ENCODE measurements at places on chromosomes 7 and 10.

- DNase-seq = no peak
These were observed 47.6 kb downstream of the ICA1 start for GRCh38 chr7:8214244-8214824.

- DNase-seq = no peak
These were observed 251.4 kb upstream of the HABP2 start for GRCh38 chr10:113301342-113301984.

DNA sequence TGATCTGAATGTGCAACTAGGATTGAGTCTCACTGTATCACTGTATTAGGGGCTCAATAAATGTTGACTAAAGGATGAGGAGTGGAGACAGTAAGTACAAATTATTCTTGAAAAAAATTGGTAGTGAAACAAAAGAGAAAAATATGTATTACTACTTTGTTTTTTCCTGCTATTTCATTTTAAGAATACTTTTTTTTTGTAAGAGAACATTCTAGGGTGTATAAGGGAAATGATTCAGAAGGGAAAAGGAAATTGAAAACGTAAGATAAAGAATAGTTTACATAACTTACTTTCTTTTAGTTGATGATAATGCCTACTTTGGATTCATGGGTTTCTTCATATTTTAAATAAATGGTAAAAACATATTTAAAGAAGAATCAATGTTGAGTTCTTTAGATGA lies 9.6 kb downstream of the CAPZA2 start:
- no peak for DNase-seq

DNA sequence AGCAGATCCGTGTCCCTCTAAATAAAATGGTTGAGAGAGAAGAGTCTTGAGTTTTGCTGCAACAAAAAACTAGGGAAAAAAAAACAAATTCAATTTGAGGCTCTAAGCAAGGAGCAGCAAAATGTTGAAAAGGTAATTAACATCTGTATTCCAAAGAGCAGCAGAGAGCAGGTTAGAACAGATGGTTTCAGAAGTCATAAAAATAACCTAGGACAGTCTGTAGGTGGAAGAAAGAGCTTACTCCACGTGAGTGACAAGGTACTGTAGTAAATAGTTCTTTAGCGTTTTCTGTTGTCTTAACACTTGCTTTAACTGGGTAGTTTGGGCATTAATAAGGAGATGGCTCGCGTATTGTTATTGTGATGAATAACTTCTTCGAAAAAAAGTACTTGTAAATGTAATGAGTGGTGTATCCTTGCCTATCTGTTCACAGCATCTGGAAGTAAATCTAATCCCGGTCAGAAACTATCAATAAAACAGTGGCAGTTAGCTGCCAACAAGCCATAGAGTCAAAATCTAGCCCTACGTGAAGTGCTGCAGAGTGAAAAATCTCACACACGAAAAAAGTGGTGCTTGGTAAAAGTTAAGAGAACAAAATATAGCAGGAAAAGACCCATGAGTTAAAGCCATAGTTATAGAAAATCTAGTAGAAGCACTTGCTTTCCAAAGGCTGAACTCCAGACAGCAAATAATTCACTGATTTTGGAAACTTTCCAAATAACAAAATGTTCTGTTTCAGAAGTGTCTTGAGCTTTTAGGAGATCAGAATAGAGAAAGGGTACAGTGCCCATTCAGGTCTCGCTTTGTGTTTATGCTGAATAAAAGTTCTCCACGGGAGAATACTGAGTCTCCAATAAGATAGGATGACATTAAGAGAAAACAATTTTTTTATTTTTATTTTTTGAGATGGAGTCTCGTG lies 49.3 kb upstream of the PARD3 start:
- DNase-seq = no peak

DNA sequence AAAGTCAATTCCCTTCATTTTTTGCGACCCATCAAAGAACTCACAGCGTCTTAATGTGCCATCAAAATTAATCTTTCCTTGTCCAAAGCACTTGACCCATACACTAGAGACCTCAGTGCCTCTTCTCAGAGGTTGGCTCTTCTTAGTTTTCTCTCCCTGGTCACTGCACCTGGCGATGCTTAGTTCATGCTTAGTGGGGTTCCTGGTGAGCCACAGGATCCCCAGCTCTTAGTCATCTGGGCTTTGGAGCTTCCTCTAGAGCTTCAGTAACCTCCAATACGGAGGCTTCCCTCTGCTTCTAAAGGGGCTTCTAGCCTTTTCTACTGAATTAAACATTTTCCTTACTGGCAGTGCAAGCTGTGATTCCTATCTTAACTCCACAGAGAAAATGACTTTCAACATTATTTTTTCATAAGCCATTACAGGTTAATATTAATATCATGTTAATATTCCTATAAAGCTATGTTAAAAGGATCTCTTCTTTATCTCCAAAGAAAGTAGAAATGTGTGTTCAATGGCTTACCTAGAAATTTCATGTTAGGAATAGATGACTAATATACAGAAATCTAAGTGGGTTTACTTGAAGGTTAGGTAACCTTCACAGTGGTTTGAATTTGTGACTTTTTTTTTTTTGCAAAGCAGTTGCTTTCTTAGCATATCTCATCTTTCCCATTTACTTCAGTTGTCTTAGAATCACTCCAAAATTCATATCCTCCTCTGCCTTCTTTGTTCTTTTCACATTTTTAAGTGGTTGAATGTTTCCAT lies 295.2 kb downstream of the CAMK1D start:
- DNase-seq = no peak

DNA sequence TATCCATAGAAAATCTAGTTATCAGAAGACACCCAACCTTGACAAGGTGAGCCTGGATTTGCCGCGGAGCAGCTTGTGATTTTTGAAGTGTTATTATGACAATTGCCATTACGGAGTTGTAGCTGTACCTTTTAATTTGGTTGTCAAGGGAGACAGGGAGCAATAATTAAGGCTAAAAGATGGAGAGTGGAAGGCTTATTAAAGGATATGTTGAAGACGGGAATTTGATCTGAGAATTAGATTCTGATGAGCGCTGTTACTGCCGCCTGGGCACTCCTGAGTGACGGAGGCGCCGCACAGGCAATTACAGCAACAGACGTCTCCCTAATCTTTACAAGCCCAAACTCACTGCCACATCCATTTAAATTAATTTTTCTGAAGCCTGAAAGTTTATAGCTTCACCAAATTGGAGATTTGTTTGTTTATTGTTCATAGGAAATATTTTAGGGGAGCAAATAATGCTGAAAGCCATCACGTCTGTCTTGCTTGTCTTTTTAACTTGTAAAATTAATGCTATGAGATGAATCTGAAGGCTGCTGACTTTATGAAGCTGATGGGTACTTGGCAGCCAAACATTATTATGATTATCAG lies 475.0 kb upstream of the ADARB2 start:
- no peak for DNase-seq

DNA sequence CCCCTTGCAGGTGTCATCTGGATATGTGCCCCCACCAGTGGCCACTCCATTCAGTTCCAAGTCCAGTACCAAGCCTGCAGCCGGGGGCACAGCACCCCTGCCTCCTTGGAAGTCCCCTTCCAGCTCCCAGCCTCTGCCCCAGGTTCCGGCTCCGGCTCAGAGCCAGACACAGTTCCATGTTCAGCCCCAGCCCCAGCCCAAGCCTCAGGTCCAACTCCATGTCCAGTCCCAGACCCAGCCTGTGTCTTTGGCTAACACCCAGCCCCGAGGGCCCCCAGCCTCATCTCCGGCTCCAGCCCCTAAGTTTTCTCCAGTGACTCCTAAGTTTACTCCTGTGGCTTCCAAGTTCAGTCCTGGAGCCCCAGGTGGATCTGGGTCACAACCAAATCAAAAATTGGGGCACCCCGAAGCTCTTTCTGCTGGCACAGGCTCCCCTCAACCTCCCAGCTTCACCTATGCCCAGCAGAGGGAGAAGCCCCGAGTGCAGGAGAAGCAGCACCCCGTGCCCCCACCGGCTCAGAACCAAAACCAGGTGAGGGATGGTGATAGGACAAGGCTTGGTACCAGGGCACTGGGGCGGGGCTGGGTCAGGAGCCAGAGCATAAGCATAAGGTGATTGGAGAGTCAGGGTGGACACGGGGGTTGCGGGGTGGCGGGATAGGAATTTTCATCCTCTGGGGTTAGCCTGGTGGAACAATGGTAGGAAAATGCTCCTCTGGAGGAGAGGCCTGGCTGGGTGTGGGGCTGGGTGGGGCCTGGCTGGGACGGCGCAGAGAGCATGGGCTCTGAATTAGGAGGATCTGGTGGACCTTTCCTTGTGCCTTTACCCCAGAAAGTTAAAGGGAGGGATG lies 1.9 kb downstream of the ZYX start:
- no peak for DNase-seq

DNA sequence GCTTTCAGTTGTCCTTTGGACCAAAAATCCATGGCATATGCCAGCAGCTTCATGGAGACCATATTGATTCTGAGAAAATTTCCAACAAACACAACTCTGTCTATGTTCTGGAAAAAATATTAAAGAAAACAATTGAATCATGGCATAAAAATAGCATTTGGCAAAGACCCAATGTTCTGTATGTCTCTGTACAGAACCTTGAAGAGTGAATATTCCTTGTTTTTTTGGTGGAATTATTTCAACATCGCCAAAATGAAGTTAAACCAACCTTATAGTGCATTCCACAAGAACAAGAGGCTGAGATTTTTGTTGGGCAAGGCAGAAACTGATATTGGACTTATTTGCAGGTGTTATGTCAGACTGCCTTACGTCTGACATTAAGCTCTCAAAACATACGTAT lies 53.3 kb upstream of the SLC16A12 start:
- DNase-seq = no peak

- DNase-seq = no peak
These were observed 43.5 kb downstream of the CLEC2L start for GRCh38 chr7:139566736-139567646.

DNA sequence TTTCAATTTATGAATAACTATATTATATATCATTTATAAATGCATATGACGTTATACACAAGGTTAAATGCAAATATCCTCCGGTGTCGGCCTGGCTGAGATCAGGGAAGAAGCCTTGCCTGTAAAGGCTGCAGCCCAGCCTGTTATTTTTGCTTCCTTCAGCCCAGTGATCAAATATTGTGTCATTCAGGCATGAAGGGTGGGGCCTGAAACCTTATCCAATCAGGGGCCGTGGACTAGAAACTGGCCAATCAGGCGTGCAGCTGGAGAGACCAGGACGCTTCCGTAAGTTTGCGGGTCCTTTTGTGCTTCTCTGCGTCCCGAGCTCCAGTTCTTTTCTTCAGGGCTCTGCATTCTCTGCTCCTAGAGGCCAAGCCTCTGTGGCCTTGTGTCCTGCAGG lies at the start of gene ZNF722:
ZNF722 (plus strand) TSS at position 301 of the 400 bp plus-strand sequence. CDS start 113 bp downstream, outside the sequence.
- DNase-seq = no peak

GRCh38 chr10:69508738-69509340 lies 57.6 kb downstream of the TSPAN15 start:
- no peak for DNase-seq

DNA sequence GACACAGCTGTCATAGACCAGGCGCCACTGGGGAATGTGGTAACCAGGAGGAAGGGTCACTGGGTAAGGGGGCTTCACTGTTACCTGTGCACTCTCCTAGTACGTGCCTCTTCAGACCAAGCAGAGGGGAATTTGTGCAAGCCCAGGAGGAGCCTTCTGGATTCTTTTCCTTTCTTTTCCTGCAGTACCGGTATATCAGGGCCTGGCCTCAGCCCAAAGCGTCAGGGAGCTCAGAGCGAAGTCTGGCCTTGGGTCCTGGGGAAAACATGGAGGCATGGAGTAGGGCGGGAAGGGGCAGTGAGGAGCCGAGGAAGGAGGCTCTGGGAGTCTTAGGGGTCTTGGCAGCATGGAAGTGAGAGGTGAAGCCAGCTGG lies 133.6 kb upstream of the GDF10 start:
- DNase-seq = no peak

- no peak for DNase-seq
These were observed 152.5 kb downstream of the AKR1D1 start for GRCh38 chr7:138228769-138229168.

DNA sequence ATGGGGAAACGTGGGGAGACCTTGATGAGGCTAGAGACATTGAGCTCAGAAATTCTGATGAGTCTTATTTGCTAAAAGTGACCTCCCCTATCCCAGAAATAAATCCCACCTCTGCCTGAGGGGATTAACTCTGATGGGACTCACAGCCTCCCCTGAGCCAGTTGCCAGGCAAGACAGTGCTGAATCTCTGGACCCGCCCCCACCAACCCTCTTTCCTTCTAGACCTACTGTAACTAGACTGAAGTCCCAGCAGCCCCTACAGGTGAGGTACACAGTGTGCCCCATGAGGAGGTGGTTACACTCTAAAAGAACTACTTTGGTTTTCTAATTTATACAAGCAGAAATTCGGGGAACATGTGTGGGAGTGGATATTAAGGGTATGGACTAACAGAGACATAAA lies 42.9 kb downstream of the PTPRE start:
- DNase-seq = no peak

DNA sequence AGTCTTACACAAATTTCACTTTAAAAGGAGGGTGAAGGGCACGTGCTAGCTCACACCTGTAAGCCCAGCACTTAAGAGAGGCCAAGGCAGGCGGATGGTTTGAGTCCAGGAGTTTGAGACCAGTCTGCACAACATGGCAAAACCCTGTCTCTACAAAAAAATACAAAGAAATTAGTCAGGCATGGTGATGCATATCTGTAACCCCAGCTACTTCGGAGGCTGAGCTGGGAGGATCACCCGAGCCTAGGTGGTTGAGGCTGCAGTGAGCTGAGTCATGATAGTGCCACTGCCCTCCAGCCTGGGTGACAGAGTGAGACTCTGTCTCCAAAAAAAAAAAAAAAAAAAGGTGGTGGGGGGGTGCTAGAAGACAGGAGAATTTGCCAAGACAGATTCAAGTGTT lies 237.3 kb upstream of the KLF14 start:
- no peak for DNase-seq

GRCh38 chr7:115410972-115411686 lies 489.2 kb downstream of the MDFIC start:
- no peak for DNase-seq

DNA sequence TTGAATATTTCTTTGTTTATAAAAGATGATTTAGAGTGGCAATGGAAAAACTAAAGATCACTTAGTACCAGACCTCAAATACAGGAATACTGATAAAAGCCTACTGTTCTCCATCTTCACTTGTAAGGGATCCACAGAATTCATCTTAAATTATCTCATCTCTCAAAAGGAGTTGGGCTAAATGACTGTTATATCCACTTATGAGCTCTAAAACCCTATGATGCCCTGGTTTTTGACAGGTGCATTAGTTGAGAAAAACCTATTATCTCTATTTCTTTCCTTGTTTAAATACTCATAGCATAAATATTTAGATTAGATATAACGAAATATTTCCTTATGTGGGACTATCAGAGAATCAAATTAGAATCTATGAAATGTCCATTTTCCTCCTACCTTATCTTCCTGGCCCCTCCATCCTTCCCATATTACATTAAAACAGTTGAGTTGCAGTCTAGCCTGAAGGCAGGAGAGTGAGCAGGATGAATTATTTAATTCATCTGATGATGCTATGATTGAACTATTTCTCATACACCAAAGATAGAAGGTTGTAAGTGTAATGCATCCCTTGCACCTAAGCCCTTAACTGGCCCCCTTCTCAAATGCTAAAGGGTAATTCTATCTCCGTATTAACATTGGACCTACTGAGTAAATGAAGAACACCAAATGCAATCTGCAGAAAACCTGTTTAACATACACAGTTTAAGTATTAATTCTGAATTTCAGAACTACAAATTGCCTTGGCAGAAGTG lies 29.7 kb downstream of the PPP3CB start:
- DNase-seq = no peak

- DNase-seq = no peak
These were observed 262.3 kb downstream of the SORCS3 start for GRCh38 chr10:104903433-104903832.

GRCh38 chr7:85041605-85042216 lies 145.1 kb downstream of the SEMA3D start:
- no peak for DNase-seq

- DNase-seq = peak; percentile 81
These were observed 2.6 kb downstream of the ABCA13 start for GRCh38 chr7:48173756-48174382.

- DNase-seq = no peak
These were observed 91.4 kb downstream of the TPST1 start for GRCh38 chr7:66296557-66296956.

All from brain pericyte (primary cell).